Immature natural killer cell (primary cell): ENCODE measurements at places on chromosomes 11 and 22.

DNA sequence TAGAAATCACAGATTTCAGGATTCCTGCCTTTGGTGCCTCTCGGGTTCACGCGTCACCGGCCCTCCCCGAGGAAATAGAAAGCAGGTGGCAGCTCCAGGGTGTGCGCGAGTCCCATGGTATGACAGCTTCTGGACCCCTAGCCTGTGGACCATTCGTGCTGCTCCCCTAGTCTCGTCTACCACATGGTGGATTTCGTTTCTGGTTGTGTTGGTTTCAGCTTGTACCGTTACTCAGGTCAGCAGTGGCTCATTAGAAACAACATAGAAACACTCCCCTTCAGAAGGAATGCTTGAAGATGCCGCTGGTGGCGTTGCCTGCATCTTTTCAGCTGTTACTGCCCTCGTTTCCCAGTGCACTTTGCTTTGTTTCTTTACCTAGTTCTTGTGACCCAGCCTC, 700 bp downstream of the TTC17 start:
- no peak for DNase-seq

GRCh38 chr11:78336877-78337553, 80.6 kb downstream of the GAB2 start:
- no peak for DNase-seq

GRCh38 chr11:107999759-108000455, 8.8 kb upstream of the CUL5 start:
- DNase-seq = peak; percentile 28

GRCh38 chr11:130533113-130533798, 84.8 kb downstream of the ADAMTS15 start:
- no peak for DNase-seq

DNA sequence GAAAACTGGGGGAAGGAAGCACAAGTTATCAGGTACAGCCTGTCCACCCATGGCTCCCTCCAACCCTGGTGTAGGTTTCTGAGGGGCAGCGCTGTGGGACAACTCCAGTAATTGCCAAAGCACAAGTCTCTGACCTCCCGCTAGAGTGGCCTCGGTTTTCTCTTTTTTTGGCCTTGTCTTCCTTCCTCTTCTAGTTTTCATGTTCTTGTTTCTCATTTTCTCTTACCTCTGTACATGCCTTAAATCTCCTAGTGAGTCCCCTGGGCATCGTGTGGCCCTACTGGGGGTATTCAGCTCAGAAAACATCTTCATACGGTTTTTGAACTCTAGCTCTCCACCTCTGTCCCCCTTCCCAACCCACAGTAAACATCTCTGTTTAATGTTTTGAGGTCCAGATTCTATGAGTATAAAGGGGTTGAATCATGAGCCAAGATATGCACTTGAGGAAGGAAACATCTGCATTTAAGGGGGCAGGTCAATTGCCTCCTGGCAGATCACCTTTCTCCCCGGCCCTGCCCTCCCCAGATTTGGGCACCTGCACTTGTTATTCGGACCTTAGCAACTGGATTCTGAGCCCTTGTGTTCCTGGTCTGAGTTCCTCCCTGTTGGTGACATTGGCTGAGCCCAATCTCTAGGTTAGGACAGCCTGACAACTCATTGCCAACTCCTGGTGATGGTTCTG, 8.4 kb upstream of the LMO2 start:
- no peak for DNase-seq

DNA sequence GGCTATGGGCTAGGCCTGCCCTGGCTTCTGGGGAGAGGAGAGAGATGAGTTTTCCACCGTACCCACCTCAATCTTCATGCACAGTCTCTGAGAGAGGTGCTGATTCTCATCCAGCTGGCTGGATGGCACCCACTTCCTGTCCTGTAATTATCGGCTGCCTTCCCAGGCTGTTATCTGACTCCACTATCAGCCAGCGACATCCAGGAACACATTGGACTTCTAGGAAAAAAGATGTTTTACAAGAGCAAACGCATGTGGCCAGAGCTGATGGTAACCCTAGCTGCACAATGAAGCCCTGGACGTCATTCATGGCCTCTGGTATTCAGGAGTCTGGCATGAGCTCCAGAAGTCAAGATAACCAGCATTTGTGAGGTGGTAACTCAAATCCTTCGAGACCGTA, 137.4 kb downstream of the EHF start:
- no peak for DNase-seq

GRCh38 chr11:46335890-46336562, 11.2 kb upstream of the DGKZ start:
- no peak for DNase-seq
